ENCODE measurements at places on chromosomes 13 and 19. TPM values are rescaled to one million over a fixed set of nuclear protein-coding genes. Genes with fewer than 3 reads are reported as not detected.

Gene KLK14
- total RNA-seq = 1.3 TPM

Gene RNF225
- not detected for total RNA-seq

DNA sequence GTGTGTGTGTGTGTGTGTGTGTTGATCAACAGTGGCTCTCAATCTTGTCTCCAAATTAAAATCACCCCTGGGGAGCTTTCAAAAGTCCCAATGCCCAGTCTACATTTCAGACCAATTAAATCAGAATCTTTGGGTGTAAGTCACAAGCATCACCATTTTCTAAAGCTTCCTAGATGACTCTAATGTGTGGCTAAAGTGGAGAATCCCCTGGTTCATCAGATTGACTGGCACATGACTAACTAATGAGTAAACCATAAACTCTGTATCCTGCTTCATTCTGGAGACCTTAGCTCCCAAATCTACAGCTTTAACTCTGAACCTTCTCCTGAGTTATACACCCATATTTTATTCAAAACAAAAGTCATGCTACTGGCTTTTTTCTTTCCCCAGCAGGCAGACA, 131.3 kb downstream of the SUCLA2 start:
- no peak for DNase-seq
- no peak overlapping the region for H3K4me3 ChIP-seq
- no peaks in the 10 kb centered on the region for H3K36me3 ChIP-seq
- no peak overlapping the region for H3K27ac ChIP-seq

DNA sequence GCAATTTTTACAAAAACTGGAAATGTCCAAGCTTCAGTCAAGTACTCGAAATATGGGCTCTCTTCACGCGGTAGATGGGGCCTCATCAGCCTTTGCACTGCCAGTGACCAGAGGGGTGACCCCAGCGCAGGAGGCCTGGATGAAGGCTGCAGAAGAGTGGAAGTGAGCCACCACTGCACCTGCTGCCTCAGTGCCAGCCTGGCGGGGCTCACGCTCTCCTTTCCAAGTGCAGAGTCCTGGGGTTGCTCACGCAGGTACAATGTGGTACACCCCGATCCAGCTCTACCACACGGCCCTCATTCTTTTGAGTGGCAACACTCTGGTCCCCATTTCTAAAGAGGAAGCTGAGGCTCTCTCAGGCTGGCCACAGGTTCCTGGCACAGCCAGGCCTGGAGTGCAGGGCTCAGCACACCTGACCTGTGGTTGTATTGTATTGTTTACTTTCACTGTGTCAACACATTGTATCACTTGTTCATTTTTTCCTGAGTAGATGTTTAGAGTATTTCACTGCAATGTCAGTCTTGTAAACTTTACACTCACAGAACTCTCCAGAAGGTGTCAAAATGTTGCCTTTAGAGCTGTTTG, 97.3 kb upstream of the SOX1 start:
- no peaks in the 10 kb centered on the region for H3K4me1 ChIP-seq
- no peak overlapping the region for H3K4me3 ChIP-seq
- H3K36me3 ChIP-seq = no peaks in the 10 kb centered on the region
- no peaks in the 10 kb centered on the region for H3K27me3 ChIP-seq
- no peak for DNase-seq

- H3K36me3 ChIP-seq = no peaks in the 10 kb centered on the region
- no peaks in the 10 kb centered on the region for H3K4me1 ChIP-seq
- no peak for DNase-seq
- no peak overlapping the region for H3K4me3 ChIP-seq
Measured at GRCh38 chr13:36029166-36029565, 102.0 kb downstream of the DCLK1 start.

DNA sequence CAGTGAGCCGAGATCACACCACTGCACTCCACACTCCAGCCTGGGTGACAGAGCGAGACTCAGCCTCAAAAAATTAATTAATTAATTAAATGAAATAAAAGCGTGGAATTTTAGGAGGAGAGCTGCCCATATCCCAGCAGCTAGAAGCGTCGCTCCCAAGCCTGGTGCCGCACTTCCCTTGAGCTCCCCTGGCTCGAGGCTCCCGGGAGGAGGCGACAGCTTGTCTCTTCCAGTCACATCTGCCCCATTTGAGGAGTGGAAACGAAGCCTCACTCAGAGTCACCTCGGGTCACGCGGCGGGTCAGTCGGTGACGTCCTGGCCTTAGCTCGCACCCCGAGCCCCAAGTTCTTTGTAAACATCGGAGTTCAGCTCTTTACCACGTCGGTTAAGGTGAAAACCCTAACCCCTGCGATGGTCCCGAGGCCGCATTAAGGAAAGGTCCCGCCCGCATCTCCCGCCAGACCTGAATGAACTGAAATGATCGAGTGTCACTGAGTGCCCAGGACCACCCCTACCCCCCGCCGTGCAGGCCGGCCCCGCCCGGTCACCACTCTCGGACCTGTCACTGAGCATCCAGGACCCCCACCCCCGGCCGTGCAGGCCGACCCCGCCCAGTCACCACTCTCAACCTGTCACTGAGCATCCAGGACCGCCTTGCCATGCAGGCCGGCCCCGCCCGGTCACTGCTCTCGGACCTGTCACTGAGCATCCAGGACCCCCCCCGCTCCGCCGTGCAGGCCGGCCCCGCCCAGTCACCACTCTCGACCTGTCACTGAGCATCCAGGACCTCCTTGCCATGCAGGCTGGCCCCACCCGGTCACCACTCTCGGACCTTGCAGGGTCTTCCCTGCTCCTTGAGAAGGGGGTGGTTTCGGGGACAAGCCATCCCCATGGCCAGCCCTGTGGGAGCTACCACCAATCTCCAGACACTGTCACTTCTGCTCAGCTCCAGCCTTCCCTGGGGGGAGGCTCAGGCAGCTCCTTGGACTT, 176.9 kb downstream of the KDM4B start:
- H3K4me3 ChIP-seq = no peak overlapping the region
- H3K4me1 ChIP-seq = peaks cover 27% of the 10 kb centered on the region
- no peak overlapping the region for H3K27ac ChIP-seq
- H3K27me3 ChIP-seq = no peaks in the 10 kb centered on the region

Gene ZNF85
- 5.4 TPM for total RNA-seq

GRCh38 chr13:98517576-98518310, 59.2 kb downstream of the STK24 start:
- H3K36me3 ChIP-seq = peaks cover 5% of the 10 kb centered on the region
- H3K4me1 ChIP-seq = peaks cover 9% of the 10 kb centered on the region
- no peak overlapping the region for H3K4me3 ChIP-seq
- no peaks in the 10 kb centered on the region for H3K27me3 ChIP-seq

DNA sequence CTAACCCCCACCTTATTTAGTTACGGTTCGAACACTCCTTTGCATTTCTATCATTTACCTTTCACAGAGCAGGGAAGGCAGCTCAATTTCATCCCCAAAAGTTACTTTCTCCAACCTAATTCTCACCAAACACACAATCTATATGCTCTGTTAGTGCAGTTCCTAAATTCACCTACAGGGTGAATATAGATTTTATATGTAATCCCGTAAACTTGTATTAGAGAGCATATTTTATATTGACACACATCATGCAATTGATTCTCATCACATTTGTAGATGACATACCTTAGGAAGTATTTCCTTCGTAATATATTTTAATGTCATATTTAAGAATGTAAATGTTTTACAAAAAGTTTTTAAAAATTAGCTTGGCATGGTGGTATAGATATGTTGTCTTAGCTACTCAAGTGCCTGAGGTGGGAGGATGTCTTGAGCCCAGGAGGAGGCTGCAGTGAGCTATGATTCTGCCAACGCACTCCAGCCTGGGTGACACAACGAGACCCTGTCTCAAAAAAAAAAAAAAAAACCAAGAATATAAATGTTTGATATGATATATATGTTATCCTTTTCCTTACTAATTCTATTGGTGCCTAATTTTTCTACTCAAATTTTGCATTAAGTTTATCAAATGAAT, 57.3 kb upstream of the TNFRSF19 start:
- H3K4me1 ChIP-seq = no peaks in the 10 kb centered on the region
- H3K27ac ChIP-seq = no peak overlapping the region
- no peak for DNase-seq
- H3K27me3 ChIP-seq = no peaks in the 10 kb centered on the region

DNA sequence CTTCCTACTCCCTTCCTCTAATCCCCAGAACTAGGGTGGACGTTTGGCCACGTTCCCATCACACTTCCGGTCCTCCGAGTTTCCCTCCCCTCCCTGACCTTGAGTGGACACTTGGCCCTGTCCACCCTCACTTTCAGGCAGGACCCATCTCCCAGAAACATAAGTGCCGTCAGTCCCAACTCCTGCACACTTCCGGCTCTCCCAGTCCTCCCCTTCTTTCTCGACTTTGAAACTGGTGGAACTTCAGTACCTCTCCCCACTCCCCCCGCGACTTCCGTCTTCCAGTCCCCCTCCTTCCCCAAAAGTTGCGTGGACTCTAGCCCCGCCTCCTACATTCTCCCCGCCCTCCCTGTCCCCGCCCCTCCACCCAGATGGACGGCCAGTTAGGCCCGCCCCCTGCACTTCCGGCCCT, 278 bp upstream of the ZNF274 start:
- H3K36me3 ChIP-seq = peaks cover 7% of the 10 kb centered on the region
- peaks cover 19% of the 10 kb centered on the region for H3K4me1 ChIP-seq
- peak overlapping the region; percentile 99 for H3K27ac ChIP-seq
- no peaks in the 10 kb centered on the region for H3K27me3 ChIP-seq

Gene TRPC4
- total RNA-seq = not detected

GRCh38 chr13:78228940-78229339, 310.3 kb upstream of the EDNRB start:
- H3K27me3 ChIP-seq = no peaks in the 10 kb centered on the region
- H3K36me3 ChIP-seq = no peaks in the 10 kb centered on the region
- no peak for DNase-seq
- H3K27ac ChIP-seq = no peak overlapping the region

Gene MBD3L2
- not detected for total RNA-seq

DNA sequence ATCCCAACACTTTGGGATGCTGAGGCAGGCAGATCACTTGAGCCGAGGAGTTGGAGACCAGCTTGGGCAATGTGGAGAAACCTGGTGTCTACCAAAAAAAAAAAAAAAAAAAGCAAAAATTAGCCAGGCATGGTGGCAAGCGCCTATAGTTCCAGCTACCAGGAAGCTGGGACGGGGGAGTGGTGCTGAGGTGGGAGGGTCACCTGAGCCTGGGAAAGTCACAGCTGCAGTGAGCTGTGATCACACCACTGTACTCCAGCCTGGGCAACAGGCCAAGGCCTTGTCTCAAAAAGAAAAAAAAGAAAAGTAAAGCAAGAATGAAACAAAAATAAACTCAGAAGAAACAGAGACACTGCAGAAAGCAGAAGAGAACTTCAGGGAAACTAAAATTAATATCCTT, 31.6 kb downstream of the MTRF1 start:
- H3K27me3 ChIP-seq = no peaks in the 10 kb centered on the region
- H3K4me1 ChIP-seq = peaks cover 3% of the 10 kb centered on the region
- no peak overlapping the region for H3K4me3 ChIP-seq
- no peak overlapping the region for H3K27ac ChIP-seq
- peak; percentile 32 for DNase-seq

GRCh38 chr19:32691952-32692726, 518 bp downstream of the NUDT19 start:
- no peaks in the 10 kb centered on the region for H3K27me3 ChIP-seq
- no peaks in the 10 kb centered on the region for H3K36me3 ChIP-seq
- DNase-seq = peak; percentile 49
- peak overlapping the region; percentile 57 for H3K27ac ChIP-seq
- H3K4me1 ChIP-seq = peaks cover 55% of the 10 kb centered on the region

DNA sequence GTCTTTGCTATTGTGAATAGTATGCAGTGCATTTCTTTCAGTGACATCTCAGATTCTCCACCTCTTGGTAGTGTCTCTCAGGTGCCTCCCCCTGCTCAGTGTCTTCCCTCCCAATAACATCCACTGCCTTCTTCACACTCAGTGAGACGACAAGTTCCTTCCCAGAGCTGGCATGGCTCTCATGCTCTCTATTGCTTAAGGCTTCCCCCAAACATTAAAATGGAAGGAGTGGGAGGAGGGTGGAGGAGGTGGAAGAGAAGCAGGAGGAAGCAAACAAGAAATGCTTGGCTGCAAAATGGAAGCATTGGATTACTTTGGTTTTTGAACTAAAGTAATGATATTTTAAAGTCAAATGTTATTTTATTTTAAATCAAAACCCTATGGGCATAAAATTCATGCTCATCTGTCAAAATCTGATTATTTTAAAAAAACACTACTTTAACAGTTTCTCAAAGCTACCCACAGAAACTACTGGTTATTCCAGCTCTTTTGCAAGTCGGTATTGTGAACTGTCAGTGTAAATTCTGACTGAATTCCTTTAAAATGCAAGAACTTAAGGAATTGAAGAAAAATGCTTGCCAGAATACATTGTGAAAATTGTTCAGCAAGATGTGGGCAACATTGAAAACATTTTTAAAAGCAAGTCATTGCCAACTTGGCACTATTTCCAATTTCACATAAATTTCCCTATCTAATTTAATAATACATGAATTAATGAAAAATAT, 727.6 kb upstream of the ARGLU1 start:
- H3K27ac ChIP-seq = no peak overlapping the region
- no peaks in the 10 kb centered on the region for H3K36me3 ChIP-seq
- H3K27me3 ChIP-seq = no peaks in the 10 kb centered on the region
- H3K4me3 ChIP-seq = no peak overlapping the region
- H3K4me1 ChIP-seq = no peaks in the 10 kb centered on the region
- no peak for DNase-seq

GRCh38 chr13:103539265-103539664, 473.0 kb upstream of the SLC10A2 start:
- no peaks in the 10 kb centered on the region for H3K36me3 ChIP-seq
- no peak overlapping the region for H3K4me3 ChIP-seq
- no peak for DNase-seq
- H3K27me3 ChIP-seq = no peaks in the 10 kb centered on the region
- no peaks in the 10 kb centered on the region for H3K4me1 ChIP-seq
- no peak overlapping the region for H3K27ac ChIP-seq

Gene RDH8
- not detected for total RNA-seq

Gene SERTAD1
- 31.2 TPM for total RNA-seq

GRCh38 chr19:18978616-18979015, 37.6 kb upstream of the HOMER3 start:
- no peak for DNase-seq
- no peak overlapping the region for H3K27ac ChIP-seq
- H3K36me3 ChIP-seq = no peaks in the 10 kb centered on the region
- H3K4me3 ChIP-seq = no peak overlapping the region
- no peaks in the 10 kb centered on the region for H3K4me1 ChIP-seq

GRCh38 chr19:4567584-4568071, 8.1 kb upstream of the SEMA6B start:
- no peak overlapping the region for H3K4me3 ChIP-seq
- no peak overlapping the region for H3K27ac ChIP-seq
- no peaks in the 10 kb centered on the region for H3K4me1 ChIP-seq
- no peaks in the 10 kb centered on the region for H3K36me3 ChIP-seq
- DNase-seq = peak; percentile 58

Gene LYPD3
- total RNA-seq = 1.3 TPM

DNA sequence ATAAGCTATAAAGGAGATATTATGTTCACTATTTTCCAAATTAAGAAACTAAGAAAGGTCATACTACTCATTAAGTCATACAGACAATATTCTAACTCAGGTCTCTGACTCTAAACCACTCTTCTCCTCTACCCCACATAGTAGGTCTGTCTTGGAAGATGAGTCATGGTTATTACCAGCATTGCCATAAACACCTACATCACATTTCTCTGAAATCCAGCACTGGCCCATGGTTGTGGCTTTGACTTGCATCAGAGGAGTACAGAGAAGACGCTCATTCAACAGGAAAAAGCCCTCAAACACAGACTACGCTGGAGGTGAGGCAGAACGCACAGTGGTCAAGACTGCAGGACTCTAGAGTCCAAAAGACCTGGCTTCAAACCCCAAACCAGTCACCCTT, 476.8 kb downstream of the COG6 start:
- no peak overlapping the region for H3K27ac ChIP-seq
- DNase-seq = no peak
- no peaks in the 10 kb centered on the region for H3K4me1 ChIP-seq
- H3K4me3 ChIP-seq = no peak overlapping the region

Measured in natural killer cell (primary cell).